ENCODE measurements at places on chromosomes 2 and 18.
A peak's percentile ranks its signal among the peaks of the same experiment; 100 is the strongest.

GRCh38 chr2:59584958-59585357 is 968.5 kb downstream of the BCL11A start:
- DNase-seq = no peak

DNA sequence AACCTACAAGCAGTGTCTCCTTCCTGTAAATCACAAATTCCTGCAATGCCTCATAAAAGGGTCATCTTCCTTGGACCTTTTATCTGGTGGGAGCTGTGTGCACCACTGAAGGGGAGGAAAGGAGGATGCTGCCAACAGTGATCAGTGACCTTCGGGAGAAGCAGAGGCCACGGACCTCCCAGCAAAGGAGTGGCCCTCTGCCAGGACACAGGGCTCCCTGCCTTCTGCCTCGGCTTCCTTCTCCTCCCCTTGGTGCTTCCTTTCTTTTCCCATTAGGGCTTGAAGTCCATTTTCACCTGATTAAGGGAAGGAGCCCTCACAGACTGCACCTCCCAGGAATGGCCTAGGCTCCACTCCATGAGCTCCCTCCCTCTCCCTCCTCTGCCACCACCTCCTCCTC is 85.3 kb upstream of the ITGA6 start:
- DNase-seq = no peak

- no peak for DNase-seq
These were observed 56.8 kb upstream of the SALL3 start for GRCh38 chr18:78922856-78923255.

DNA sequence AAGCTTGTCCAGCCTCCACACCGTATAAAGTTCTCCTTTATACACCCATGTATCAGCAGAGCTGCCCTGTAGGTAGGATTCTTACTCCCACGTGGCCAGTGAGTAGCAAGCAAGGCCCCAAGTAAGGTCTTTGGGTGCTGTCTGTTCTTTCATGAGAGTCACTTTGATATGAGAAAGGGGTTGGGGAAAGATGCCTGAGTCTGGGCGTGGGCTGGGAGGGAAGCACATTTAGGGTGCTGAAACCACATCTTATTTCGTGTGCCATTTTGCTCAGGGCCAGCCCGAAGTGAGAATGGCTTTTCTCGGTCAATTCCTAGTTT is 436 bp upstream of the ITPRIPL1 start:
- DNase-seq = no peak

DNA sequence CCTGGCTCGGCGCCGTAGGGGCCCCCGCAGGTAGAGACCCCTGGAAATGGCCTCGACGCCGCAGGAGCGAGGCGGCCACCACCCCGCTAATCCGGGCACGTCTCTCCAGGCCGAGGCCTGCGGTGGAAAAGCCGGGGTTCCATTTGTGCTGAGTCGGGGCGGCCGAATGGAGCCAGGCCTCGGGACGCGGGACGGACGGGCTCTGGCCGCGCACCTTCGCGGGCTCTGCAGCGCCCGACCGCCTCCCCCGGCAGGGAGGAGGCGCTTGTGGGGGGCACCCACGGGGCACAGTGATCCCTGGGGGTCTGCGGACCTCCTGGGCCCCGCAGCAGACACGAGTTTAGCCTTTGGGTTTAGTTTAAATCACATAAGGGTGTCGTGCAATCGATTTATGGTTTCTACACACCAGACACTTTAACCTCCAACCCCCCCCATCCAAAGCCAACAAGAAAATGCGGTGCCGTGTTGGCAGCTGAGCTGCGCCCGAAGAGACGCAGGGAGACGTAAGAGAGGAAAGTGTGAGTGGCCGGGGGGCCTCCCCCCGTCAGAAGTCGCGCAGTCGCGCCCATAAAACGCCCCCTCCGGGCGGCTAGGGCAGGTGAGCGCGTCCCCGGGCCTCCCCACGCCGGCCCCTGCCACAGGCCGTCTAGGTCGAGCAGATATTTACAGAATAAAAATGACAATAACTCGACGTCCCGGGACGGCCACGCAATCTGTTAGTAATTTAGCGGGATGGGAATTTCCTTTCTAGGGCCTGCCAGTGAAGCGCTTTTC is 1.0 kb upstream of the NFATC1 start:
- DNase-seq = no peak

DNA sequence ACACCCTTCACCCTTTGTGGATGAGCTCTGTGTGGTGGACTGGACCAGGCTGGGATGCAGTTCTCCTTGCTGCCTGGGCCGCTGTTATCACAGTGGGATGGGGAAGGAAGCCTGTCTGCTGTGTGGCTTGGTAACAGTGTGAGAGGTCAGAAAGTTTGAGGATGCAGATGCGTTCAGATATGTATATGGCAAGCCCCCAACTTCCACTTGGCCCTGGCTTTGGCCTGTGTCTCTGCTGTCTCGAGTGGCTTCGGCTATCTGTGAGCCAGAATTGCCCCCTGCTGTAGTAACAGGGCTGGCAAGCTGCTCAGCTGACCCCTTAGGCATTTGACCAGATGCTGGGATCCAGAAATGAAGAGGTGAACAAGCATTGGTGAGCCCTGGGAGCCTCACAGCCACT is 106.8 kb downstream of the WDSUB1 start:
- DNase-seq = no peak

GRCh38 chr18:59612381-59612780 is 84.8 kb downstream of the CCBE1 start:
- DNase-seq = no peak

- DNase-seq = no peak
These were observed 134.4 kb downstream of the COL4A4 start for GRCh38 chr2:227029426-227030105.

- DNase-seq = peak; percentile 50
These were observed 266.8 kb upstream of the CXCR4 start for GRCh38 chr2:136384531-136385303.

DNA sequence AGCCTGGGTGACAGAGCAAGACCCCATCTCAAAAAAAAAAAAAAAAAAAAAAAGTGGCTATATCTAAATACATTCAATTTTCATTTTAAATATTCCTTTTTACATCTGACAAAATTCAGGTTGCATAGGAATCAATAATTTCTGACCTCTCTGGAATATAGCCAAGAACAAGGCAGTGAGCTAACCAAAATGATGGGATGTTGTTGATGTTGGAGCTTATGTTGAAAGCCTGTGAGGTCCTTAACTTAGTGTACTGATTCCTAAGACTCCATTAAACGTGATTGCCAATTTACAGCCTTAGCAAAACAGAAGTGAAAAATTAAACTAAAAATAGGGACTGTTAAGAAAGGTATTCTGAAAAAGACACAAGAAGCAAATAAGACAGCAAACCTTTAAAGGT is 109.6 kb downstream of the MEP1B start:
- DNase-seq = no peak

- no peak for DNase-seq
These were observed 23.1 kb upstream of the PNO1 start for GRCh38 chr2:68134554-68134953.

DNA sequence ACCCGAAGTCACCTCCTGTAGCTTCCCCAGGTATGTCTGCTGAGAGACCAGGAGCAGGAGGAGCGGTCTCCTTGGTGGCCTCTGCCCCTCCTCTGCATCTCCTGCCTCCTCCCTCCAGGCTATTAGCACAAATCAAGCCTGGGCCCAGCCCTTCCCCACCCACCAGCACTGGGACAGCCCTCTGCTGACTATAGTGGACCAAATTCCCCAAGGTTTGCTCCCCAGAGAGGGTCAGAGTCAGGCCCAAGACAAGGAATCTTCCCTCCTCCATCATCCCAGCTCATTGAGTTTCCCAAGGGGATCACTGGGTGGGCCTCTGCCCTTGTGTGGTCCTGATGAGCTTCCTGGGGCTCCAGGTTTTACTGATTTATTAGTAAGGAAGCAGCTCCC is 62.1 kb downstream of the EMILIN2 start:
- DNase-seq = no peak

GRCh38 chr18:61608316-61608715 is 275.1 kb downstream of the CDH20 start:
- DNase-seq = no peak

- no peak for DNase-seq
These were observed 24.8 kb downstream of the SANBR start for GRCh38 chr2:61090386-61090921.

DNA sequence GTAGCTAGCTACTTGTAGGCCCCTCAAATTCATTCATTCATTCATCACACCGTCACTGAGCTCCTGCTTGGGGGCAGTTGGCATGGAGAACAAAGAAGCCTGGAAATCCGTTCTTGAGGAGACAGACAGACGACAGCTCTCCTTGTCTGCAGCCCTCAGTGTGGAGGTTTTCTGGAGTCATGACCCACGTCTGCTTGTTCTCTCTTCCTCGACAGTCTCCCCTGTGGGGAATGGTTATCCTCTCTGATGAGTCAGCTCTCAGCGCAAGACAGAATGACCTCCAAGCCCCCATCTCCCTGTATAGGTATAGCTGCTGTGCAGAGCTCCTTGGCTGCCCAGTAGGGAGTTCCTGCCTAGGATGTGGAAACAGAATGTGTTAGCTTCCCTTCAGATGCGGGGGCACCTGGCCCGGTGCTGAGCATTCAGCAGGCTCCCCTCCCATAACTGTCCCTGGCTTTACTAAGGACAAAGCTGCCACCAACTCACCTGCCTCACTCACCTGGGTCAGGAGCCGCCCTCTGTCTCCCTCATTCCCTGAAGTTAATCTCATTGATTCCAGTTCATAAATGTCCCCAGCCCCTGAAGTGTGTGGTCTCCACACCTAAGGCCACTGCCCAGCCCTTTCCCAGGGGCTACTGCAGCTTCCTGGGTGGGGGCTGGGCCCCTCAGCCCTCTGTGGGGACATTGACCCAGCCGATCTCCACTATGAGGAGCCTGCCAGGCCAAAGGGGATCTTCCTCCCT is 124.7 kb downstream of the ACKR3 start:
- no peak for DNase-seq

GRCh38 chr18:8507915-8508705 is 101.1 kb upstream of the RAB12 start:
- no peak for DNase-seq

DNA sequence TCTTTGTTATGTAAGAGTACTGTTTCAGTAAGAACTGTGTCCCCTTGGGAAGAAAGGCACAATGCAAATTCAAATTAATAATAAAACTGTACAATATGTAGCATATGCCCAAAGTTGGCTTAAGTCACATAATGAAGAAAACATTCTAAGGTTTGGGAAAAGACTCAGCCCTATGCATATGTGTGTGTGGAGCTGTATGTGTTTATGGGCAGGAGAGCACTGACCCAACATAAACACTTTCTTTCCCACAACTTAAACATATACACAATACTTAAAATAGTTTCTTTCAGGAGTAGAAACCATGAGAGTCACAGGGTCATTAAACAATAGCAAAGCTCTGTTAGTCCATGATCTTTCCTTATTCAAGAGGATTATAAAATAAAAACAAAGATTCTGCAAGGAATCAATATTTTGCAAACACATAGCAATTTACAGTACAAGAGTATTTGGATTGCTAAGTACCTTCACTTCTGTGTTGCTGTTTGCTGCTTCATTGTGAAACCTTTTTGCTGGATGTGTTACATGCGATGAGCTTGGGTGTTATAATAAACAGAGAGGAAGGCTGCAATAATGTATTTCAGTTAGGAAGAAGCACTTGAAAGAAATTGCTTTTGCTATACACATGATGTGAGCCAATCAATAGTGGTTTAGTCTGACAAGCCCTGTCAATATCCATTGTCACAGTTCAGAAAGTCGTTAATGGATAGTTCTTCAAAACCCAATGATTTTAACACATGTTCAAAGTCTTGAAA is 347.3 kb downstream of the ARHGAP15 start:
- DNase-seq = no peak

DNA sequence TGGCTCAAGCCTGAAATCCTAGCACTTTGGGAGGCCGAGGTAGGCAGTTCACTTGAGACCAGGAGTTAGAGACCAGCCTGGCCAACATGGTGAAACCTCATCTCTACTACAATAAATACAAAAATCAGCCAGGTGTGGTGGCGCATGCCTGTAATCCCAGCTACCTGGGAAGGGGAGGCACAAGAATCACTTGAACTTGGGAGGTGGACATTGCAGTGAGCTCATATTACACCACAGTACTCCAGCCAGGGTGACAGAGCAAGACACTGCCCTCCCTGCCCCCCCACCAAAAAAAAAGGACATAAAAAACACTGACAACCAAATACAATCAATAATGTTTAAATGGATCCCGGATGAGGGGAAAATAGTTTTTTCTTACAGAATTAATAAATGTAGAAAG is 7.8 kb downstream of the TIA1 start:
- DNase-seq = no peak

DNA sequence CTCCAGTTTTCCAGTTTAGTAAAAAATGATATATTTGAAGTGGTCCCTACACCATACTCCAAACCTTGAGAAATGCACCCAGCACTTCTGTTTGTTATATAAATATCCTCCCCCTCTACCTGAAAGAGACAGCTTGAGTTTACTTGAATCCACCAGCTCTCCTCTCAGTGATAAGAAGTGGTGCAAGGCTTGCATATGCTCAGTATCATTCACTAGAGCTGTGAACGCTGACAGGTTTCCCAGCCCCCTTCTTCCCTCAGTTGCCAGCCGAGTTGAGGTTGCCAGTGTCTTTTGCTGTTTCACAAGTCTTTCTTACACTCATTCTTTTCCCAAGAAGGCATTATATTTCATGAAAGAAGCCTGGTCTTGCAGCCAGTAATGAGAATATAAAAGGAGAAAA is 880.0 kb downstream of the LRRTM4 start:
- DNase-seq = no peak

- DNase-seq = no peak
These were observed 160.8 kb upstream of the CAVIN2 start for GRCh38 chr2:192007581-192008228.

GRCh38 chr2:172893671-172894070 is 158.0 kb downstream of the RAPGEF4 start:
- no peak for DNase-seq

DNA sequence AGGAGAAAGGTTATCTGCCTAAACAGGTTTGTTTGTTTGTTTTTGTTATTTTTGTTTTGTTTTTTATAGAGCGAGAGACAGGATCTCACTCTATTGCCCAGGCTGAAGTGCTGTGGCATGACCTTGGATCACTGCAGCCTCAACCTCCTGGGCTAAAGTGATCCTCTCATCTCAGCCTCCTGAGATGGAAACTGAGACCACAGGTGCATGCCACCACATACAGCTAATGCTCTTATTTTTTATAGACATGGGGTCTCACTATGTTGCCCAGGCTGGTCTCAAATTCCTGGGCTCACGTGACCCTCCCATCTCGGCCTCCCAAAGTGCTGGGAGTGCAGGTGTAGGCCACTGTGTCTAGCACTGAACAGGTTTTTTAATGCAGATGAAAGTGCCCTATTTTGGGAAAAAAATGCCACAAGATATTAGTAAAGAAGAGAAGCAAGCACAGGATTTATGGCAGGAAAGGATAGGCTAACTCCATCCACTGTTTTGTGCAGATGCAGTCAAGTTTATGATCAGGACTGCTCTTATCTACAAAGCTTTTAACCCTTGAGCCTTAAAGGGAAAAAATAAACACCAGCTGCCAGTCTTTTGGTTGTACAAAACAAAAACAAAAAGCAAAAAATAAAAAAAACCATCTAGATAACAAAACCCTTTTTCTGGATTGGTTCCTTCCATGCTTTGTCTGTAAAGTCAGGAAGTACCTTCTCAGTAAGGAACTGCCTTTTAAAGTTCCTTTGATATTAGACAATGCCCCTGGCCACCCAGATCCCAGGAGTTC is 29.4 kb downstream of the MAP4K3 start:
- no peak for DNase-seq

GRCh38 chr2:189293164-189293563 is 113.6 kb upstream of the COL5A2 start:
- DNase-seq = no peak

GRCh38 chr18:56322406-56322805 is 316.0 kb downstream of the TXNL1 start:
- DNase-seq = no peak

Measured in DMS 273 treated with DMSO at 0.1 percent for 48 hours (cell line).